Stimulated activated CD8-positive, alpha-beta memory T cell treated with anti-CD3 and anti-CD28 coated beads, Interleukin-15, amount 100 ng/mL, for 48 hours (primary cell): ENCODE measurements at places on chromosomes 2 and 18.

- DNase-seq: no peak
Measured at GRCh38 chr2:201114846-201115245, 1.1 kb upstream of the CFLAR start.

DNA sequence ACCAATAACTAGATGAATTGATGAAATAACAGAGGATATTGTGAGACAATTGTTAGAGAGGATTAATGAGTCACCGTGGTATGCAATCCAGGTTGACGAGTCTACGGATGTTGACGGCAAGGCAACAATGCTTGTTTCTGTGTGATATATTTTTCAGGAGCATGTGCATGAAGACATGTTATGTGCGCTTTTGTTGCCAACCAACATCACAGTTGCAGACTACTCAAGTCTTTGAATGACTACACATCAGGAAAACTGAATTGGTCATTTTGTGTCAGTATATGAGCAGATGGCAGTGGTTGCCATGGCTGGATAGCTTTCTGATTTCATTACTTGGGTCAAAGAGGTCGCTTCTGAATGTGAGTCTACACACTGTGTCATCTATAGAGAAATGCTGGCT lies 96.8 kb upstream of the CRACDL start:
- DNase-seq: no peak

DNA sequence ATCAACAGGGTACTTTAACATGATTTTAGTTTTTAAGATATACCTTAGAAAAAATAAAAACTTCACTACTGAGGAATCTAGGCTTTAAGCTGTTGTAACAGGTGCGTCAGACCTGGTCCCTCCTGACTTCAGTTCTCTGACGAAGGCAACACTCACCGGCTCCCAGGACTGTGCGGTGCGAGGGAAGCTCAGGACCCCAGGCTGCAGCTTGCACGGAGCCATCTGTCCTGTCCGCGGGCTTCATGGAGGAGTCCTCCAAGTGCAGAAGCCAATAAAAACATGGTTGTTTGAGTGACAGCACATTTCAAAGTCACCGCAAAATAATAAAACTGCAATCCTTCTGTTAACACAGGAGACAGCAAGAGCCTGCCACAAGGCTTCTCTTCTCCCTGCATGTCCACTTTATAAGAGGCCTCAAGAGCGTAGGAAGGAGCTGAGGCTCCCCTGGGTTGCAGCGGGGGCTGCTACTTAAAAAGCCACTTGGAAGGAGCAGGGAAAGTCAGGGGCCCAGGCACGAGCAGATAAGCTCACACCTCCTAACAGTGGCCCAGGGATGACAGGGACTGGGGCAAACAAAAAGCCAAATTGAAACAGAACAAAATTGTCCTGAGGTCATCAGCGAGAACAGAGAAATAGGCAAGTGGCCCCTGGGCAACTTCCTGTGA lies 4.6 kb downstream of the HJURP start:
- no peak for DNase-seq

GRCh38 chr18:61651880-61652268 lies 240.9 kb downstream of the RNF152 start:
- no peak for DNase-seq

- no peak for DNase-seq
Measured at GRCh38 chr2:69311024-69311416, 76.0 kb downstream of the GFPT1 start.

GRCh38 chr2:102717308-102718018 lies 44.4 kb upstream of the TMEM182 start:
- DNase-seq: no peak

DNA sequence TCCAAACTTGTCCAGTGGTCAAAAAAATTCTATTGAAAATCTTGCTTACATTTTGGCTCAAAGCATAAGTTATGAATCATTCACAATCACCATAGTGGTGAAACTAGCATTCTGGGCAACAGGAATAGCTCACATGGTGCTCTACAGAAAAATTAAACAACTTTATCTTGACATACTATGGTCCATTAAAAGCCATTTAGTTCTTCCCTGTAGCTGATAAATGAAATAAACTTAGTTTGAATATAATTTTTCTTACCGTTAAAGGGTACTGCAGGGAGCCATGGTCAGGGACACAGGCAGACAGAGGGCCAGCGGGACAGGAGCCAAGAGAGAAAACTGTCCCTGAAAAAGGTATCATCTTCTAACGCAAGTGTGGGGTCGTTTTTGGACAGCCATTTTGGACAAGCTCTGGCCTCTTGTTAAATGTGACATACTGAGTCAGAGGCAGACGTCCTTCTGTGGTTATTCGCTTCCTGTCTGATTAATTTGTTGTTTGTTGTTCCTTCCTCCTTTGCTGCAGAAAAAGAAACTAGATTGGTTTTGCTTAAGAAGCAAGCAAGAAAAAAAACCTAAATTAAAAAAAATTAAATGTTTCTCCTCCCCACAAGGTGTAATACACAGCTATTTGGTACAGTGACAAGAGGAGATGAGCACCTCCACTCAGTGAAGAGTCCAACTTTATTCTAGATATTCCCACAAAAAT lies at the start of gene WIPF1:
Gene WIPF1, minus strand, starts transcription at position 460 of the 703 bp plus-strand sequence. CDS start 12,231 bp downstream, outside the sequence.
- no peak for DNase-seq

DNA sequence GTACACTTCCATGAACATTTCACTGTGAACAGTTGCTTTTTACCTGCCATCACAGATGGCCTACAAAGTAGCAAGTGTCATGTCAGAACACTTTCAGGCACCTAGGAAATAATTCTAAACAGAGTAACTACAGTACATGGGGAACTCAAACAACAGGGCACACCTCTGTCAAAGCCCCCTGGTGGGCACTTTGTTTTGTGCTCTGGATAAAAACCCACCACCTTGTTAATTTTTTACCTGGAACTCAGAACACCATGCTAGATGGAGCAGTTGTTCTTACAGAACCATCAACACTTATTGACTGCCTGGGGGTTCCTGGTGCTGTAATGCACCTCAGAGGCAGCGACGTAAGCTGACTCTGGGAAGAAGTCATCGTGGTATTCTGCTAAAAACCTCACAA lies 2.3 kb downstream of the MSL3B start:
- no peak for DNase-seq

- DNase-seq: no peak
Measured at GRCh38 chr2:230991598-230991997, 4.3 kb upstream of the SPATA3 start.

DNA sequence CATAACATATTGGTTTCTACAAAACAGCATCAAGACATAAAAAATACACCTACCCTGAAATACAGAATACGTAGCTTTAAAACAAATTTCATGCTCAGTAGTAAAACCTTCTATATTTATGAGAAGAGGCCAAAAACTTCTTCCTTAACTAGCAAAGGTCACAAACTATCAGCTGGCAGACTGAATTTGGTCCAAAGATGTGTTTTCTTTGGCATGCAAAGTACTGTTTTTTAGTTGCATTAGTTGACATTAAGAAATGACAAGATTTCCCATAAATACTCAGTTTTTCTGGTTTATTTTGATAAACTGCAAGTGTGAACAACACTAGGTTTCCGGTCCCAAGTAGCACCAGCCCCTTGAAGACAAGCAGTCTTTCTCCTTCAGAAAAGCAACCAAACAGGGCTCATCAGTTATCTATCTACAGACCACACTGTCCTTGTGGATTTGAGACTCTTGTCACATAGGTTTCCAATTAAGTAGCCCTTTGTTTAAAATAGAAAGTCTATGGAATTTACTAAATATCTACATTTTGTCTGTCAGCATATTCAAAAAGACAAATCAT lies 35.6 kb downstream of the SLC25A12 start:
- no peak for DNase-seq

DNA sequence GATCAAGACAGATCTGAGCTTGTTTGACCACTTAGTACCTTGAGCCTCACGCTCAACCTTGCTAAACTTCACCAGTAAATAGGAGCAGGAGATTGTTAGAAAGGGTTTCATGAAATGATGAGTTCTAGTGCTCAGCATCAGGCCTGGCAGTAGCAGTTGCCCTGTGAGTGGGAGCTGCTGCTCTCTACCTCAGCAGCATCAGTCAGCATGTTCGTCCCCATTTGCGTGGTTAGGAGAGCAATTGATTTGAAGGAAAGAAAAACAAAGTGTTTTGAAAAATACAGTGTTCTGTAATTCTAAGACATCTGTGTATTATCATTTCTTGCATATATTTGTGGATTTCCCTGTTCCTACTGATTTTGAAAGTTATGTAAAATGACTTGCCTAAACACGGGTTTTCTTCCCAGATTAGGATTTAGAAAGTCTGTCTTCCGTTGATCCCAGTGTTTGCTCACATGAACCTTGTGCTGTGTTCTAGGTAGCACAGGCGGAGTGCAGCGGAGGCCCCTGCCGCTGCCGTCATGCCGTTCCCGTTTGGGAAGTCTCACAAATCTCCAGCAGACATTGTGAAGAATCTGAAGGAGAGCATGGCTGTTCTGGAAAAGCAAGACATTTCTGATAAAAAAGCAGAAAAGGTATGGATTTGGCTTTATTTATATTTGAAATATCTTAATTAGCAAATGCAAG lies 47.0 kb downstream of the CAB39 start:
- no peak for DNase-seq

GRCh38 chr18:74623047-74623816 lies 25.6 kb downstream of the ZNF407 start:
- DNase-seq: no peak

- no peak for DNase-seq
Measured at GRCh38 chr2:172297950-172298349, 129.4 kb upstream of the ITGA6 start.

GRCh38 chr2:238571661-238572372 lies 145.1 kb downstream of the ASB1 start:
- no peak for DNase-seq

GRCh38 chr18:65737471-65737955 lies 13.3 kb upstream of the CDH7 start:
- DNase-seq: no peak

- no peak for DNase-seq
Measured at GRCh38 chr2:100664021-100664755, 101.4 kb downstream of the PDCL3 start.

DNA sequence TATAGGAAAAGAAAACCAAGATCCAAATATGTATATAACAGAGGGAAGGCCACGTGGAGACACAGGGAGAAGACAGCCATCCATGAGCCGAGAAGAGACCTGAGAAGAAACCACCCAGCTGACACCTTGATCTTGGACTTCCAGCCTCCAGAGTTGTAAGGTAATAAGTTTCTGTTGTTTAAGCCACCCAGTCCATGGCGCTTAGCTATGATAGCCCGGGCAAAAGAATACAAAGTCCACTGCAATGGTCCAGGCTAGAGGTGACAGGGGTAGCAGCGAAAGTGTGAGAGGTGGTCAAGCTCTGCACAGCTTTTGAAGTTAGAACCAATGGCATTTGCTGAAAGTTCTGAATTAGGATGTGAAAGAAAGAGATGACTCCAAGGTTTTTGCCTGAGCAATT lies 2.8 kb downstream of the MYOM1 start:
- no peak for DNase-seq

DNA sequence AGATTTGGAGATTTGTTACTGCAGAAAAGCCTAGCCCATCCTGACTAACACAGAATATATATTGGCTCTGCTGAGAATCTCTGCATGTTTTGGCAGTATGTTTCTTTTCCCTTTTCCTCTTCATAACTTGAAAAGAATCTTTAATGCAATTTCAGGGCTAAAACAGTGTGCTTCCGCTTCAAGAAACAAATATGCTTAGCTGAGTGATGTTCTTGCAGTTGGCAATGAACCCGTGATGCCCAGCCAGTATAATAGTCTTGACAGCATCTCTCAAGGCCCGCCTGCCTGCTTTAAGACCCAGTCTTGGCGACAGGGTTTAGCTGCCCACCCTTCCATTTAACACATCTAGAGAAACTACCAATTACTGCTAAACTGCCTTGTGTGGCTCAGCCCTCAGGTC lies 184.5 kb downstream of the INO80D start:
- no peak for DNase-seq
